ENCODE measurements at places on chromosomes 3 and 15. TPM values are rescaled to one million over a fixed set of nuclear protein-coding genes. Genes with fewer than 3 reads are reported as not detected.

Gene PPM1L
- total RNA-seq: 4.6 TPM

Gene CADPS
- total RNA-seq: not detected

Gene PLA2G4F
- total RNA-seq: not detected

Gene GHSR
- not detected for total RNA-seq

Gene GRM7
- total RNA-seq: not detected

Gene SCN11A
- total RNA-seq: 0.11 TPM

- no peak for DNase-seq
Observed at GRCh38 chr3:195727606-195728195, 6.9 kb downstream of the MUC20 start.

GRCh38 chr3:6282918-6283317 is 578.0 kb upstream of the GRM7 start:
- DNase-seq: no peak

DNA sequence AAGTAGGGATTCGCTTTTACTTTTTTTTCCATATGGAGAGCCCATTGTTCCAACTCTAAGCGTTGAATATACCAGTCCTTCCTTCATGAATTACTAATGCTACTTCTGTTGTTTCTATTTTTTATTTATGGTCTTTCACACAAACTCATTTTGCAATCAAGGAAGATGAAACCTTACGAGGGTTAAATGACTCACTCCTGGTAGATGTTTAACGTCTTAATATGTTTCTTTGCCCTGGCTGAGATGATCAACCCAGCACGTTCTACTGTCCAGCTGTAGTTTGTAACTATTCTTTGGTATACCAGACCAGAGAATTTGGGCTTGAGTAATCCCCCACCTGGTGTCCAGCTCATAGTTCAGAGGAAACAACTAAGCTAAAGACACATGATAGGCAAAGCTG is 23.1 kb downstream of the CDCP1 start:
- DNase-seq: no peak

- DNase-seq: peak; percentile 58
Observed at GRCh38 chr3:52838561-52839267, 3.9 kb upstream of the MUSTN1 start.

- DNase-seq: no peak
Observed at GRCh38 chr15:83462026-83462425, 14.9 kb downstream of the SH3GL3 start.

DNA sequence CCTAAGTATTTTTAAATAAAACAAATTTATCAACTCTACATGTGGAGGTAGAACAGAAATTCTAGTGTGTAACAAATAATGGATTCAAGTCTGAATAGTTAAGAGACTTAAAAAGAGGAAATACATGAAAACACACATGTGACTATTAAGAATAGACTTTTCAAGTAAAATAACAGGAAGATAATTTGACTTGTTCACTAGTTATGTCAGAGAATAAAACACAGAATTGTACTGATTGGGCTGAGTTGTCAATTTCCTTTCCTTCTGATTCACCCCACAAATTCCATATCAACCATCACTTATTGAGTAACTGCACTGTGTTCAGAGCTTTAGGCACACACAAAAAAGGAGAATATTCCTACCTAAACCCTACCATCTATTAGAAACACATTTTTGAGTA is 557.2 kb downstream of the TUSC7 start:
- DNase-seq: no peak

DNA sequence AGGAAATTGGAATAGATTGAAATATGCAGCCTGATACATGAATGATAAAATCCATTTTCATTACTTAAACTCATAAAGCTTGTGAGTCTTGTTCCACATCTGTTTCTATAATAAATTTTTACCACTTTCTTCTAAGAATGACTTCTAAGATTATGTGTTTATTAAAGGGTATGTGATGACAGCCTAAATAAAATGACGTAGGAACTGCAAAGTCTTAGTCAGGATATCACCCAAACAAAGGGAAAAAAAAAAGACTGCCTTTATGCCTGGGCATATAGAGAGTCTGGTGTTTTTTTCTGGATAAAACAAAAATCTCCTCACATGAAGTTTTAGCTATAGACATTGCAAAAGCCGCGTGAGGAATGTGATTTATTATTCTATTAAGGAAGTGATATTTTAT is 844.0 kb downstream of the DIPK2A start:
- no peak for DNase-seq

DNA sequence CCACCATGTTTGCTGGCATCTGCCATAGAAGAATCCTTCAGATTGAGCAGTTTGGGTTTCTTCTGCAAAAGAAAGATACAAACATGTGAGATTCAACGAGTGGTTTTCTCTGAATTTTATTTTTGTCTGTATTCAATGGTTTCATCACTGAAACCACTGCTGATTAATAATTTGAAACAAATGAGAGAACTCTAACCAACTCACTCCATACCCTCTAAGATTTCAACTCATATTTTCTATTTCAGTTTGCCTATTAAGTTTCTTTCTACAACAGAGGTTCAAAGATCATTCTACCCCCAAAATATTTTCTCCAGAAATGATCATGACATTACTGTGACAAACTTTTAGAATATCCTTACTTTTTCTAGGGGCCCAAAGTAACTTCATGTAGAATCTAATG is 38.7 kb upstream of the MAN2C1 start:
- DNase-seq: no peak

- peak; percentile 63 for DNase-seq
Observed at GRCh38 chr15:40873694-40874561, at the start of gene RHOV. RHOV (minus strand) TSS chr15:40874234; CDS start chr15:40874139, 95 bp downstream.

GRCh38 chr15:74604983-74605794 is 10.4 kb upstream of the CLK3 start:
- no peak for DNase-seq

DNA sequence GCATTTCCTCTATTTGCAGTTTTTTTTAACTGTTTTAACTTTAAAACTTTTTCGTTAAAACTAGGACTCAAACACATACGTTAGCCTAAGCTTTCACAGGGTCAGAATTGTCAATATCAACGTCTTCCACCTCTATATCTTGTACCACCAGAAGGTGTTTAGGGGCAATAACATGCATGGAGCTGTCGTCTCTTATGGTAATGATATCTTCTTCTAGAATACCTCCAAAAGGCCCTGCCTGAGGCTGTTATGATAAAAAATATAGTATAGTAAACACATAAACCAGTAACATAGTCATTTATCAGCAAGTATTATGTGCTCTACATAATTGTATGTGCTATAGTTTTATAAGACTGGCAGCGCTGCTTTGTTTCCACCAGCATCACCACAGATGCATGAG is 76.3 kb upstream of the MLF1 start:
- no peak for DNase-seq

GRCh38 chr3:50417637-50418033 is 58.3 kb upstream of the TMEM115 start:
- DNase-seq: no peak

GRCh38 chr3:78589778-78590177 is 1178.0 kb downstream of the ROBO1 start:
- no peak for DNase-seq

- DNase-seq: no peak
Observed at GRCh38 chr3:57820479-57820878, 64.4 kb downstream of the SLMAP start.

GRCh38 chr3:73187328-73187727 is 125.9 kb downstream of the EBLN2 start:
- no peak for DNase-seq

- no peak for DNase-seq
Observed at GRCh38 chr3:67048715-67049074, 50.6 kb downstream of the KBTBD8 start.

DNA sequence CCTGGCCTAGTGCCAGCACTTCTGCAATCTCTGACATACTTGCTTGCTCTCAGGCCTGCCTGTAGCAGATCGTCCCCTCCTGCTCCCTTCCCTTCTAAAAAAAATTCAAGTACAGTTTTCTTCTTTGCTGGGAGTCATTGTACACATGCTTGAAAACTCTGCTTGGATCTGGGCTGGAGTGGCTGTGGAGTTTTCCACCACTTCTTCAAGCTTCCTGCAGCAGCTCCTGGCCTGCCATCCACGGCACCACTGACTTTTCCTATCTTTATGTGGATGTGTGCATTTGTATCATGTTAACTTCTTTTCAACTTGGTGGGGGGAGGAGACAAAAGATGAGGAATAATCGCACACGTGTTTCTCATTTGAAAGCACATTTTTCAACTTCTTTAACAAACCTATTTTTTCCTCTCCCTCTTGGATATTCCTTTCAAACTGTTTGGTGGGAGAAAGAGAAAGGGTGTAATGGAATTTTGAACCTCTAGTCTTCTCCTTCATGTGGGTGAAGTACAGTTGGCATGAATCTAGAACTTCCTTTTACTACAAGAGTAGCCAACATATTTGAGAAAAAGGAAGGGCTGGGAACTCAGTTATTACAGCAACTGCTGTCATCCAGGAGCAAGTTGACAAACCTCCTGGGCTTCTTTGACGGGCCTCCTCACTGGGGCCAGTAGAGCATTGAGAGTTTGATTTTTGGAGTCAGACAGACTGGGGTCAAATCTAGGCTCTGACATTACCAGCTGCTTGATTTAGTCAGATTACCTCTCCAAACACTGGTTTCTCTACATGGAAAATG is 61.2 kb upstream of the LRTM1 start:
- no peak for DNase-seq

GRCh38 chr3:185024966-185025365 is 127.9 kb downstream of the C3orf70 start:
- no peak for DNase-seq

DNA sequence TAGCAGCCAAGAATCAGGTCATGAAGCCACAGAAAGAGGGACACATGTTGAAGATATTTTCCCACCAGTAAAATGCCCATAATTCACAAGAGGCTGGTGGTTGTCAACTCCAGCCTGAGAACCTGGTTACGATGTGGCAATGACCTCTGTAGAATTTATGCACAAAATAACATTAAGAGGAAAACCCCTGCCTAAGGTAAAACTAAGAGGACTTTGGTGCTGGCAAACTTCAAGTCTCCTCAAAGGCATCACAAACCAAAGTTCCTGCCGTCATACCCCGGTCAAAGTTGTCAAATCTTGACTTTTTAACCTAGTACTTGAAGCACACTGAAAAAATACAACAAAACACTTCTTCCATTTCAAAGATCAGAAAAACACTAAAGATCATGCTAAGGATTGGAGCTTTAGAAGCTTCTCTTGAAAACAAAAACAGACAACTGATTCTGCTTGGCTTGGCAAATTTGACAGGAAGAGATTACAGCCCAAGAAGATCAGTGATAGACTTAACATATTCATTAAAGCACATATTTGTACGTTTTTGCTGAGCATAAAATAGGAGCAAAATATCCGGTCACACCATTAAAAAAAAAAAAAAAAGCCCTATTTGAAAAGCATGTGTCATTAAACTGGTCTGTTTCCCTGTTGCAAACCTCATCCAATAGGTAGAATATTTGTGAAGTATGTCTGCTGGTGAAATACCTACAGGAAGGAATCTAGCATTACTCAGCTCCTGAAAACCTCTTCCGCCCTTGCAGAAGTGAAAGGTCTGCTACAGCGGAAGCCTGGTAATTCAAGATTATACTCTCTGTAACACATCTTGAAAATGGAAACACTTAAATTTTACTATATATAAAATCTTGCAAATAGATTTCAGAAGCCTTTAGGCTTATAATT is 22.8 kb downstream of the EIF4E3 start:
- no peak for DNase-seq

- no peak for DNase-seq
Observed at GRCh38 chr3:55852326-55852725, 365.2 kb upstream of the WNT5A start.

DNA sequence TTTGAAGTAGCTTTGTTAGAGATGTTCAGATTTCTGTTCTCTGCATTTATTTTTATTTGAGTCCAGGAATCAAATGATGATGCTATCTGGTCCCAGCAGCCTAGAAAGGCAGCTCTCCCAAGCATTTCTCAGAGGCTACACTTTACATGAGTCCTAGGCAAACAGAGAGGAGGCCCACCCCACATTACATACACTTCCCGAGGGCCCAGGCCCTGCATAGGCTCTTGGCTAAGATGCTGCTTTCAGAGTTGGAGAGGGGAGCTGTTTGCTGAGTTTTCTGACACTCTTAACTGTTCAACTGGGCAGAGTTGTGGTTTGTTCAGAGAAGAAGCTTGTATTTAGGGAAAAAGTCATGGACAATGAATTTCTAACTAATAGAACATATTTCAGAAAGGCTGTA is 117.9 kb upstream of the RGMA start:
- no peak for DNase-seq

DNA sequence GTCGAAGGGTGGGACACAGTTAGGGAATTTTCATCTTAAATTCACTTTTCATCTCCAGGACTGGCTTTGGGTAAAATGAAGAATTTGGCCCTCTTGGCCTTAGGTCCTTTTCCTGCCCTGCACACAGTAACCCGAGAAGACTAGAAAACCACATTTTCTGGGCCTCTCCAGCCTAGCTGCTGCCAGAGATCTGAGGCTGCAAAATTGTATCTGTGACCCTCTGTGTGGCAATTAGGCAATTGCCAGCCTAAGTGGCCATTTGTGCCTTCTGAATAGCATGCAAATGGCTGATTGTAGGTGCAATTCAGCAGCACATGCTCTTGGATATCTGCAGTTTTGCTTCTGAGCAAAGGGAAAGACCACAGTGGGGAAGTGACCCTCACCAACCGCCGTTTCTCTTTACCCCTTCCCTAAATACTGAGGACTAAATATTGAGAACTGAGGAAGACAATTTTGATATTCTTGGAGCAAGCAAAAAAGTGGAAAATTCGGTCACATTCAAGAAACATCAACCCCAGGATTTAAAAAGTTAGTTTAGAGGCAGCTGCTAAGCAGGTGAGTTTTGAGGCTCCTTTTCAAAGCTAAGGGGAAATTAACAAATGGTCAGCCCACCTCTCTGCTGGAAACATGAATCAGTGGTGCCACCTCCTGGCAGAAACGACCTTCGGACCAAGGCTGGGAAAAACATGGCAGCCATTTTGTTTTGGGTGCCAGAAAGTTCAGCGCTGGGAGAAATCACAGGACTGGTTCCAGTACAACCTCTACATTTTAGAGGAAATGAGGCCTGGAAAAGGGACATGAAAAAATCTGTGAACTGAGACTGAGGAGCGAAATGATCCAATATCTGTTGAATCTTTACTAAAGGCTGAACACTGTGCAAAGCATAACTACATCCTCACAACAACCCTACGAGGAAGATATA is 56.6 kb upstream of the PRTG start:
- DNase-seq: no peak

- DNase-seq: no peak
Observed at GRCh38 chr3:59559721-59560435, 510.1 kb upstream of the CFAP20DC start.

DNA sequence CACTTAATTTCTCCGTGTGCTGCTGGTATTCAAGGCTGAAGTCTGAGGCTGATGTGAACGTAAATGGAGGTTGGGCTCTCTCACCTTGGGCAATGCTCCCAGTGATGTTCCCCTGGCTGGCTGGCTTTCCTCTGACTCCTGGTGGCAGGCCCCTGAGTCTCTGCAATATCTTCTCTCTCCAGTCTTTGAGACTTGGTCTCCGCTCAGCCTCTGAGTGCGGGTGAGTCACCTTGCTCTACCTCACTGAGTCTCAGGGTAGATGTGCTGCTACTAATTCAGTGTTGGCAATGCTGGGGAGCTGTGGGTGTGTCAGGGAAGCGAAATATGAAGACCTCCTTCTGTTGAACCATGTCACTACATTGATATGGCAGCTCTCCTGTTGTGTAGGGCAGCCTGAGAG is 31.3 kb upstream of the TRIM59 start:
- DNase-seq: no peak
